ENCODE measurements at places on chromosomes 7 and 10.
A peak's percentile ranks its signal among the peaks of the same experiment; 100 is the strongest.

- no peak for DNase-seq
These were observed 14.7 kb downstream of the SRI start for GRCh38 chr7:88205179-88205578.

DNA sequence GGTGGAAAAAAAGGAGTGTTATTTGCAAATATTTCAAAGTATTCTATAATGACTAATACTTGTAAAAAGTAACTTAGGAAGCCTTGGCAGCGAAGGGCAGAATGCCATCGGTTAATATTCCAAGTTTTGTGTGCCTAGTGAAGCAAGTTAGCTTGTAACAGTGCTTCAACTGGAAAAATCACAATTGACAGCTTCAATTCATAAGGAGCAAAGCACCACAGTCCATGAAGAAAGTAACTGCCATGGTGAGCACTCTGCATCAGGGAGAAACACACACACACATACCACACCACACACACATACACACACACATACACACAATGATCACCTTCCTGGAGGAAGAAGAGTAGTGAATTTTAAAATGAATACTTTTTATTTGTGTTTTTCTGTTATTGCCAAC is 298.3 kb downstream of the CNTNAP2 start:
- no peak for DNase-seq

GRCh38 chr10:113384181-113384580 is 168.7 kb upstream of the HABP2 start:
- DNase-seq, result no peak

DNA sequence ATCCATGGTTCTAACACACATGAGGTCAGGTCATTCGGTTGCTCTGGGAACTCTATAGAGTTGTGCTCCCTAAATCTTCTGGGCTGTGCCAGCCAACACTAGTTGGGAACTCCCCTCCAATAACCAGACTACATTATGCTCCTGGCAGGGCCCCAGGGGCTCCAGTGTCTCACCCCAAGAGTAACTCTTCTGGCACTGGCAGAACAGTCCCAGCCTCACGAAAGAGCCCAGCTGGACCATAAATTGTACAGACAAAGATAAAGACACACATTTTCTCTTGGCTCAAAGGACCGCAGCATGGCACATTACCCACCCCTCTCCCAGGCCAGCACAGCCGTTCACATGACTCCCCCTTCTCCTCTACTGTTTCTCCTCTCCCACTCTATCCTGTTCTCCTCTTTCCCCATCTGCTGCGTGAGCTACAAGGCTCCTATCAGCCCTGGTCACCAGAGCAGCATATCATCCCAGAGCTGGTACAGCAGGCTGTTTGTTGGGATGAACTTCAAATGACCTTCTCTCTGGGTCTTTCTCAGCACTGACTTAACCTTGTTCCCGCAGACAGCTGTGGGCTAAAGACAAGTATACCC is 230.6 kb downstream of the PLXNA4 start:
- no peak for DNase-seq

DNA sequence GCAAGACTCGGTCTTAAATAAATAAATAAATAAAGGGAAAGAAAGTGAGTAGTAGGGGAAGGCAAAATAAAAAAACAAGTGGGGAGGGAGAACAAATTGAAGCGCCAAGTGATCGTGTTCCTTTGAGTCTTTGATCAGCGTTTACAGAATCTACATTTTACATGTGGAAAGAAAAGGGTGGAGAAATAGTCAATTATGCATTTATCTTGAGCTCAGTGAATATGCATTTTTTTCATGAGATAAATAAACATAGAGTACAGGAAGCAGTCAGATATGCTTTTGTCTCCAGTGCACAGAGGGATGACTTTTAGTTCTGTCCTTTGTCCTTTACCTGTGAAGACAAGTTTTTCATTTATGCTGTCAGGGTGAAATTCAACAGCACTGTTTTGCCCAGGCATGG is 6.1 kb upstream of the GUSB start:
- DNase-seq, result no peak

DNA sequence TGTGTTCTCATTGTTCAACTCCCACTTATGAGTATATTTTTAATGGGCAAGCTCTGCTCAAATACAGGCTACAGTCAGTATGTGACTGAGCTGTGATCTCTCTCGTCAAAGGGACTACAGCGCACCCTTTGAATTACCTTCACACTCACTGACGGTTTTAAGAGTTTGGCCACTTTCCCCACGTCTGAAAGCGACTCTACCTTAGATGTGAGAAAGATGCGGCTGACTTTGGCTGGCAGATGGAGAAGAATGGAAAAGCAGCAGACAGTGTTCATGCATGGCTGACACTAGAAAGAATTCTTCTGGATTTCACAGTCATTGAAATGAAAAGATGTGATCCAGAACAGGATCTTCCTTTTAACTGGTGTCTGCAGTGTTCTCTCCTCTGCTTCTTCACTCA is 2.0 kb upstream of the ATRNL1 start:
- DNase-seq, result no peak

- DNase-seq, result no peak
These were observed 53.5 kb downstream of the GLI3 start for GRCh38 chr7:42183547-42183946.

GRCh38 chr10:92492748-92493240 is 81.1 kb downstream of the IDE start:
- no peak for DNase-seq

GRCh38 chr7:116259871-116260440 is 49.6 kb downstream of the TES start:
- no peak for DNase-seq

GRCh38 chr10:46543466-46544377 is 12.7 kb downstream of the GPRIN2 start:
- no peak for DNase-seq

- DNase-seq, result no peak
These were observed 4.1 kb upstream of the FUOM start for GRCh38 chr10:133361773-133362441.

- DNase-seq, result no peak
These were observed 2.8 kb downstream of the RBP3 start for GRCh38 chr10:47350671-47351640.

GRCh38 chr10:79180414-79181221 is 111.9 kb downstream of the ZMIZ1 start:
- no peak for DNase-seq

- no peak for DNase-seq
These were observed 96.3 kb upstream of the CAV2 start for GRCh38 chr7:116403265-116403664.

DNA sequence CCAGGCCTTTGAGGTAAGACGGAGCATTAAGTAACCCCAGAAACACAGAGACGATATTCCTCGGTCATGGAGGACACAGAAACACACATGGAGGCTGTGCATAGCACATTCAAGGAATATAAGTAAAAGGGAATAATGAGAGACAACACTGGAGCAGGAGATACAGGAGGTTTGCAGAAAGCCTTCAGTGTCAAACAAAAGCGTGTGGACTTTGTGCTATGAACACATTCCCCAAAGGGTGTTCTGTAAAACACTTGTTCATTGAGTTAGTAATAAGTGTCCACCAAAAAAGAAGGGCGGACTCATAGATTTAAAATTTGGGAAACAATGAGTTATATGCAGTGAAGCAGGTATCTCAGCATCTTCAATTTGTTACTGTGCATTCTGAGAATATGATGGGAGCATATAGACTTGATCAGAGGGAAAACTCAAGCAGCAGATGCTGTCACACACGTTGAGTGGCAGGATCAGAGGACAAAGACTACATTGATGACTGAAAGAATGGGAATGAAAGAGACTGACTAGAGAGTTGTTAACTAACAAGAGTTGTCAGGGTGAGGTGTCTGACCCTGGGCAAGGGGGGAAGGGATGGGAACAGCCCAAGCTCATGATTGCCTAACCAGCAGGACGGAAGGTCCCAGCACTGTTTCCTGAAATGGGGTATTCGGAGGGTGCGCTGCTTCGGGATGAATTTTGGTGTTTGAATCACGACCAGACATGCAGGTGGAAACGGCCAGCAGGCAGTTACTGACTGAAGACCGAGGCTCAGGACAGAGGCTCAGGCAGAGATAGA is 85.2 kb upstream of the VIPR2 start:
- peak; percentile 66 for DNase-seq

DNA sequence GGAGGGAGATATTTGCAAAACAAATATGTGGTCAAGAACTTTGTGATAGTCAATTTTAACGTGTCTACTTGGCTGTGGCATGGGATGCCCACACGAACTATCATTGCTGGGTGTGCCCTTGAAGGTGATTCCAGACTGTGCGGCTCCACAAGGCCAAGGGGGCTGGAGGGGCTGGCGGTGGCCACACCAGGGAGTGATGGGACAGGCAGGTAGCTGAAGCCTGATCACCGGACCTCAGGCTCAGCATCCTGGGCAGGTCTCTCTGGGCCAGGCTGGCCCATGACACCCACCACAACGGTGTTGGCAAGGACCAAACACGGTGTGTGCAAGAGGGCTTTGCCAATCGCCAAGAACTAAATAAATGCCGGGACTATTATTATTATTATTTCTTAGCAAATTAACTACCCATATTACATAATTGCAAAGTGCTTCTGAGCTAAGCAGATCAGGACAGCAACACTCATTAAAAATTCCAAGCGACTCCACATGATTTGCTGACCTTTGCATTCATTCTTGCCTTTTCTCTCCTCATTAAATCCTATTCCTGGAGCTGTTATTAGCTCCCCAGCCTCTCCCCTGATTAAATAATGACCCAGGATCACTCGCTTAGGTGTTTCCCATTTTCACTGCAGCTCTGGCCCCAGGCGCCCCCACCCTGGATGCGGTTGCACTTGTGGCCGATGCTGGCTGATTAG is 35.4 kb upstream of the PPP2R2D start:
- DNase-seq, result no peak

- DNase-seq, result no peak
These were observed 49.3 kb upstream of the RAB11FIP2 start for GRCh38 chr10:118096022-118096421.

- DNase-seq, result no peak
These were observed 248.4 kb upstream of the HGF start for GRCh38 chr7:82018226-82018625.

DNA sequence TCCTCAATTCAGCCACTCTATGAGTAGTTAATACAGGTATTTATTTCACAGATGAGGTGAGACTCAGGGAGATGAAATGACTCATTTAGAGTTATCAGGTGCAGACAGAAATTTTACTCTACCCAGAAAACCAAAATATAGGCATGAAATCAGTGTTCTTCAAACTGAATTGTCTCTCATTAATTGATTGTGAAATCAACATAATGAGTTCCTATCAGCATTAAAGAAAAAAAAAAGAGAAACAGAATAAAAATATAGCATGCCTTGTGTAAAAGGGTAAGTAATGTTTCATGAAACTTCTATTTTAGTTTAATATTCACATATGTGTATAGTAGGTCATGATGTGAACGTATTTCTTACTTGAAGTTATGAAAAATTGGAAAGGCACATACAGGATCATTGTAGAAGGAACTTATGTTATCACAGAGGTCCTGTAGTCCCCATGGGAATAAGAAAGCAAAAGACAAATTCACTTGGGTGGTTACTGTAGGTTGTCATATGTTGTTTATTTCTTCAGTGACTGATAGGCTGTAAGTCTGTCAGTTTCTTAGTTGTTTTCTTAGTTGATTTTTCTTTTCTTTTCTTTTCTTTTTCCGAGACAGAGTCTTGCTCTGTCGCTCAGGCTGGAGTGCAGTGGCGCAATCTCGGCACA is 47.5 kb downstream of the KAT6B start:
- DNase-seq, result no peak

DNA sequence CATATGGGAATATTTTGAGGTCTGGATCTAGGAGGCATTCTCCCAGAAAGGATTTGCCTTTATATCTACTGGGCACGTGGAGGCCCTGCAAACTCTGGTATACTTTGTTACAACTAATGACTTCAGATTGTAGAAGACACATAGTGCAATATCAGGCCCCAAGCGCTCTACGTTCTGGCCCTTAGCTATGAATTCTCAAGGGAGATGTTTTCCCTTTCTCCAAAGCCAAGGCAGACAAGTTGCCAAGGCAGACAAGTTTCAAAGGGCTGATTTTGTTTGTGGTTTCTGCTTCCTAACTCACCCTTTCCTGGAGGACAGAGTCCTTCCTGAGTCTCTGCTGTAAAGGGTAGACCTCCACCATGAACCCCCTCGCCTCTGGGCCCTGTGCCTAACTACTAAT is 99.4 kb upstream of the CTTNBP2 start:
- DNase-seq, result no peak

DNA sequence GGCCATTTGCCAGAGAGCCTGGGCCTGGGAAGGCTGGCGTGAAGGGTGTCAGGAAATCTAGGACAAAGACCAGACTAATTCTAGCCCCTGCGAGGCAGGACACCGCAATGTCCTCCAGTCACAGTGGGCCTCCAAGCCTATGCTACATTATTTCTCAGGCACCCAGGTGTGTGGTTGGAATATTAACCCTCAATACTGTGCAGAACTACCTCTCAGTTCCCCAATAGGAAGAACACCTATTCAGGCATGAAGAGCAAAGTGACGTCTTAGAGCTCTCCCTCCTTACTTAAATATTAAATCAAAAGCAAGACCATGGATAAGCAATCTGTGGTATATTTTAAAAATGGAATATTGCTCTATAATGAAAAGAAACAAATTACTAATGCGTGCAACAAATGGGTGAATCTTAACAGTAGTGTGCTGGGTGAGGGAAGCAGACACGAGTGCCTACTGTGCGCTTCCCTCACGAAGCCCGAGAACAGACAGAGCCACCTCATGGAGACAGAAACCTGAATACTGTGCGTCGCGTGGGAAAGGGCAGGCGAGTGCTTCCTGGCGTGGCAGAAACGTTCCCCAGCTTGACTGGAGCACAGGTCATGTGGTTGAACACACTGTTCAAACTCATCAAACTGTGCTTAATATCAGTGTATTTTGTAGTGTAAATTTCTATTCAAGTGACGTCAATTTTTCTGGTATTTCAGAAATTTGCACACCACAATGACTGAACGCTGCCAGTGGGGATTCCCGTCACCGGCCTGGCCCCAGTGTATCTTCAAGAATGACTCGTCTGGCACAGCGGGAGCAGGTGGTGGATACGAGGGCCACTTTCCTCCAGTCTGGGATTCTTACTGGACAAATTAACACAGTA is 15.5 kb upstream of the PTPRN2 start:
- DNase-seq, result no peak

- peak; percentile 1 for DNase-seq
These were observed 20.0 kb upstream of the IFIT2 start for GRCh38 chr10:89281606-89282395.

GRCh38 chr7:133602291-133602690 is 349.4 kb downstream of the EXOC4 start:
- no peak for DNase-seq

DNA sequence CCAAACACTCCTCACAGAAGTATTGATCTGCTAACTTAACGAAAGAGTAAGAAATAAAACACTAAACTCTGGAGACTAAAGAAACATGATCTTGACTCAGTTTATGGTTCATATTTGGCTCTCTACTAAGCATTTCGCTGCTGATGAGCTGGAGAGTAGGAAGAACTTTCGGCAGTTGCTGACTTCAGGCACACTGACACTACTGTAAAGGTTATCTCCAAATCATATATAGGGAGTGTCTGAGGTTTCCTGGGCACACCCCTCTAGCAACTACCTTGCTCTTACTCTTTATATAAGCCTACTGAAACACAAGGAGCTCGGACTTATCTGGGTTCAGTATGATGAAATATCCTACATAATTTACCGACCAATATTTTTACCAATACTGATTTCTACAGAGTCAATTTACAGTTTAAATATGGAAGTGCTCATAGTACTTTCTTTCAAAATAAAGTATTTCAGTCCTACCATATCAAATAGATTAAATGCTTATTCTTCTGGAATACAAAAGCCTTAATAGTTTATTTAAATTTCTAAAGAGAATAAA is 39.5 kb downstream of the ERCC6 start:
- DNase-seq, result no peak
